ENCODE measurements at places on chromosomes 7 and 10.
A peak's percentile ranks its signal among the peaks of the same experiment; 100 is the strongest.

DNA sequence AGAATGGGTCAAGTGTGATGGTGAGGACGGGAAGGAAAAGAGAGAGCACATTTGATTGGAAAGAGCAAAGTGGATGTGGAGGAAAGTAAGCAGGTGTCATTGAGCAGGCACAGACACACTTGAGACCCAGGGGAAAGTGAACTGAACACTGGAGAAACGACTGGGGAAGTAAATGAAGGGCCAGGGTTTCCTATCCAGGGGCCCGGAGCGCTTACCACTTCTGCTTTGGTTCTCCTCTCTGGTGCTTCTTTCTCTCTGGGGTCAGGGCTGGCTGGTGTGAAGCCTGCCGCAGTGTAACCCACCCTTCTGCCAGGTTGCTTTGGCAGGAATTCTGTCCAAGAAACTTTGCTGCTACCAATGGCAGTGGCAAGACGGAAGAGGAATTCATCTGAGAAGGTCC lies 219.3 kb downstream of the SKAP2 start:
- DNase-seq: no peak

GRCh38 chr10:123559066-123559822 lies 106.9 kb upstream of the GPR26 start:
- peak; percentile 56 for DNase-seq

DNA sequence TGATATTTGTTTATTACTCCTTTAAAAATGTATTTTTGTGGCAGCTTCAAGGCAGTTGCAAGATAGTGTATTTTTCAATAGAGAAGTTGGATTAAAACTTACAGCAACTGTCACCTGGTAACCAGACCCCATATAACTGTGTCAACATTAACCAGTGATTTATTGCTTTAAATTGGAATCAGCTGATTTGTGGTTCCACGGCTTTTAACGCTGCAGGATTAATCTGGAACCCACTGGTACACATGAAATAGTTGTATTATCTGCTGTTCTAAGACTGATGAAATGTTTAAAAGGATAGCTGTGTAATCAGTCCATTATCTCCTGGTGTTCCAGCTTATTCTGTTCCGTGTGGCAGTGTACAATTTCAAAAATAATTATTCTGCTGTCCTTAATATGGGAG lies 180.2 kb downstream of the CELF2 start:
- DNase-seq: no peak

- no peak for DNase-seq
Measured at GRCh38 chr10:36324831-36325230, 682.7 kb upstream of the FZD8 start.

- DNase-seq: no peak
Measured at GRCh38 chr10:127986531-127987466, 79.9 kb downstream of the PTPRE start.

DNA sequence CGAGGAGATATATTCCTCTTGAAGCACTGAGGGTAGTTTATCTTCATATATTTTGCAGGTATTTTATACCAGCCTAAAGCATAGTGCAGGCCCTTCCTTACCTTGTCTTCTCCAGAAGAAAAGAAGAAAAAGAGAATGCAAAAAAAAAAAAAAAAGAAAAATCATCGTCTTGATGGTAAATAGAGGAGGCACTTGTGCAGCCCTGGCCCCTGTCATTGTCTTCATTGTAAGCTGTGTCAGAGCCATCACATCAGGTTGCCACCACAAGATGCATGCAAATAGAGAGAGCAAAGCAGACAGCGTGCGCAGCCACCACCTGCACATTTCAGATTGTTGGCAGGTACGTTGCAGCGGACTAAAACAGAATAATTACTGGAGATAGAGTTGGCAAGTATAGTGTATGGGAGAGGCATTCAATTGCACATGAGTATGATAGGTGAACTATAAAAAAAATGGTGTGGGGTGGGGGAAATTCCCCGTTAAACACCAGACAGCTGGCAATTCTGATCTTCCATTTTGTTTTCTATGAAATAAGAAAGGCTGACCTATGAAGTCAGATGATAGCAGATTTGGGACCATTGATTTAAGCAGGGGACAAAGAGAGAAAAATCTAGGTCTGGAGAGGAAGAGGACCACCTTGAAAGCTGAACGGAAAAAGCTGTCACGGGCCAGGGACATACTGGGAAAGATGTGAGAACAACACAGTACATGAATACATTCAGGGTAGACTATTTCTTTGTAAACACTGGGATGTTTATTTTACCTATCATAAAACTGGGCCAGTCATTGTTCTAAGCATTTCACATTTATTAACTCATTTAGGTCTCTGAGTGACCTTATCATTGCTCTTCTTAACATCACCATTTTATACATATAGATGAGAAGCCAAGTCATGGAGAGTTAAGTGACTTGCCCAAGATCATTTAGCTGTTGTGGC lies 306.3 kb upstream of the SP8 start:
- no peak for DNase-seq

- DNase-seq: no peak
Measured at GRCh38 chr10:104581884-104582601, 59.0 kb upstream of the SORCS3 start.

DNA sequence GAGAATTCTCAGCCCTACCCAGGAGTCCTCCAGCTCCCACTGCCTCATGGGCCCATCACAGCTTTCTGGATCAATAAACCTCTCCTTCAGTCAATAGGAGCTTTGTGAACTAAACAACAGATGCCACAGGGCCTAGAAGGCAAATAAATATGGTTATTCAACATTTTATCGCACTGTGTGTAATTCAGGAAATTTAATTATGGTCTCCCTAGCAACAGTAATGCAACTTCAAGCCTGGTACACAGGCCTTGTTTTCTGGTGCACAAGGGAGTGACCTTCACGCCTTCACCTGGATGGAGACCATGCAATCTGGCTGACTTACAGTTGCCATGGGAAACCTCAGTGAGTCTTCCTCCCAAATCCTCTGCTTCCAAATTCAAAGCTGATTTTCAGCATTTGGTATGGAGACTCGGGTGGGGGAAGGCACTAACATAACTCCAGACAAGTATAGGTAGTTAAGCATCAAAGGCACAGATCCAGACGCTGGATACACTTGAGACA lies 441.0 kb upstream of the NPVF start:
- no peak for DNase-seq

GRCh38 chr7:24545215-24545614 lies 28.0 kb upstream of the PALS2 start:
- no peak for DNase-seq

DNA sequence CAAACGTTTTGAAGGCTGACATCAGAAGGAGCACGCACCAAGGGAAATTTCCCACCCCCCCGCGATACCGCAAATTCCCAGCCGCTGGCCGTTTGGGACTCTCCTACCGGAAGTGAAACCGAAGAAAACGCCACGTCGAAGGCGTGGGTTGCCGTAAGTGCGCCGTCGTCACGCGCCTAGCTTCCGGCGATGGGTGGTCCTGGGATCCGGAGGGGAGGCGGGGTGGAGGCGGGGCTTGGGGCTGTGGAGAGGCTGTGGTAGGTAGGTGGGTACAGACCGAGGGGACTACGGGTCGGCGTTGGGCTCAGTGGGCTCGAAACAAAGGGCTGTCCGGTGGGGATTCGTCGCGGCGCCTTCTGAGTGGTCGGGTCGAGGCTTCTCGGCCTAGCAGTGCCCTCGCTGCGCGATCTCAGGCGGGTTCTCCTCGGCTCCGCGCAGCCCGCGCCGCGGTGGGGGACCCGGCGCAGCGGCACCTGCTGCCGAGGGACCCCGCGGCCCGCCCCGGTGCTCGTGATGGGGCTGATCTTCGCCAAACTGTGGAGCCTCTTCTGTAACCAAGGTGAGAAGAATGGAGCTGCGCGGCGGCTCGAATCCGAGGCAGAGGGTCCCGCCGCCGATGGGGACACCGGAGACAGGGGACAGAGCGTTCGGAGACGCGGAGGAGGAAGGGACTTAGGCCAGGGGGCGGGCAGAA lies at the start of gene ARL5B:
Gene ARL5B (plus strand): TSS at position 307 of the 694 bp plus-strand sequence. CDS start 207 bp downstream, at position 514.
- DNase-seq: peak; percentile 94

- no peak for DNase-seq
Measured at GRCh38 chr10:116704926-116705325, 37.4 kb downstream of the HSPA12A start.

DNA sequence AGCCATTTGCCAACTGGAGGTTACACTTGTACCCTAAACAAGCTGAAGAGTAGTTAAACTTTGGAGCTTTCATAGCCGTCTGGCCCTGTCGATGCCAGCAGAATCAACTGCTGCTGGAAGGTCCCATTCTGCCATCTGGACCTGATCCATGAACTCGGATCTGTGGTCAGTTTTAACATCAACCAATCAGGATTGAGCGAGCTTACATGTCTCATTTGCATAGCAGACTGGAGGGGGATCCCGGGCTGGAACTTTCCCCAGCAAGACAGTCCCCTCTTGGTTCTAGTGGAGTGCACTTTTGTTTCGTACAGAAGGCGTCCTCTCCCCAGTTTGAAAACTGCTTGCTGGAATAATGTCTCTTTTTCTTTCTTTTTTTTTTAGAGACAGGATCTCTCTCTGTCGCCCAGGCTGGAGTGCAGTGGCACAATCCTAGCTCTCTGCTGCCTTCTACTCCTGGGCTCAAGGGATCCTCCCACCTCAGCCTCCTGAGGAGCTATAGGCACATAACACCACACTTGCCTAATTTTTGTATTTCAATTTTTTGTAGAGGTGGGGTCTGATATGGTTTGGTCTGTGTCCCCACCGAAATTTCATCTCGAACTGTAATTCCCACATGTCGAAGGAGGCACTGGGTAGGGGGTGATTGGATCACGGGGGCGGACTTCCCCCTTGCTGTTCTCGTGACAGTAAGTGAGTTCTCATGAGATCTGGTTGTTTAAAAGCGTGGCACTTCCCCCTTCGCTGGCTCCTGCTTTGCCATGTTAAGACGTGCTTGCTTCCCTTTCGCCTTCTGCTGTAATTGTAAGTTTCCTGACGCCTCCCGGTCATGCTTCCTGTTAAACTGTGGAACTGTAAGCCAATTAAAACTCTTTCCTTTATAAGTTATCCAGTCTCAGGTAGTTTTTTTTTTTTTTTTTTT lies 42.8 kb upstream of the SEPHS1 start:
- no peak for DNase-seq

GRCh38 chr7:156096771-156097538 lies 284.7 kb upstream of the SHH start:
- no peak for DNase-seq

DNA sequence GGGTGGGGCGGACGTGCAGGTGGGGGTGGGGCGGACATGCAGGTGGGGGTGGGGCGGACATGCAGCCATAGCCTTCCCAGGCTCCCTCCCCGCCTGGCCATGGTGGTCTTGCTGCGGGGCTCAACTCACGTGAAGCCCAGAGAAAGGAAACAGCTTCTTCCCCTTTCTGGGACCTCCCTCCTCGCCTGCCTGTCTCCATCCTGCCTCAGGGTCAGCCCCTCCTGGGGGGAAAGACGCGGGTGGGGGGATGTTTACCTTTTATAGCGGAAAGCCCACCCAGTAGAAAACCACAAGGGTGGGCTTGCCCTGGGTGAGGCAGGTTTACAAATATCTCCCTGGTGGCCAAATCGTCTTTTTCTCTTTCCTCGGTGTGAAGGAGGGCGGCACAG lies 520.0 kb downstream of the GLRX3 start:
- no peak for DNase-seq

DNA sequence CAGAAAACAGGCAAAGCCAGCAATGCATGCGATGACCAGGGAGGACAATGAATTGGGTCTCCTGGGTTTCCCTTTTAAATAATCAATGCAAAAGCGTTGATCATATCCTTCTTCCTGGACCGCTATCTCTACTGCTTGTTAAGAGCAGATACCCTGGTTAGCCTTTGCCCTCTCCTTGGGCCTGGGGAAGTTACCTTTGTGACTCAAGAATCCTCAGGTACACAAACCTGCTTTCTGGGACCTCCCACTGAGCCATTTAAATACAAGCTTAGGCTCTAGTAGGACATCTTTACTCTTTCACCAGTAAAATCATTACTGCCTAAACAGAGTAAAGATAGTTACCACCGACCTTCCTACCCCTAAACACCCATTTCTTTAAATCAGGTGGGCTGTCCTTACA lies 173.9 kb downstream of the WNT2 start:
- DNase-seq: no peak

- no peak for DNase-seq
Measured at GRCh38 chr10:34758447-34758996, 56.6 kb downstream of the PARD3 start.

DNA sequence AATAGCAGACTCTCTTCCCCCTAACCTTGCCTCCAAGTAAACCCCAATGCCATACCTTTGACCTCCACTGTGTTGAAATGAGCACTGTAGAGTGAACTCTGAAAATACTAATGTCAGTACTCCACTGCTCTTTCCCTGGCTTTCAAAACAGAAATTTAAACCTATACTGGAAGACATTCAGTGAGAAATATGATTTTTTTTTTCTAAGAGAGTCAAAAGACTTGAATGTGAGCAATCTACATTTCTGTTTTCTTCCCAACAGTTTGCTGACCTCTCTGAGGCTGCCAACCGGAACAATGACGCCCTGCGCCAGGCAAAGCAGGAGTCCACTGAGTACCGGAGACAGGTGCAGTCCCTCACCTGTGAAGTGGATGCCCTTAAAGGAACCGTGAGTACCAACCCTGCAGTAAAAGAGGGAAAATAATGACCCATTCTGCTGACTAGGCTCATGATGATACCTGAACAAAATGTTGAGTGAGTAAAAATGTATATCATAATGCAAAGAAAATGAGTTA lies 6.4 kb downstream of the VIM start:
- DNase-seq: no peak

GRCh38 chr10:128793726-128794655 lies 667.8 kb upstream of the MKI67 start:
- no peak for DNase-seq

GRCh38 chr10:129344731-129345355 lies 122.2 kb upstream of the MGMT start:
- no peak for DNase-seq

- no peak for DNase-seq
Measured at GRCh38 chr10:71083716-71083975, 128.7 kb upstream of the UNC5B start.

- no peak for DNase-seq
Measured at GRCh38 chr7:33155811-33156210, 26.4 kb downstream of the BBS9 start.

- DNase-seq: no peak
Measured at GRCh38 chr10:43336641-43337318, 34.7 kb upstream of the FXYD4 start.

DNA sequence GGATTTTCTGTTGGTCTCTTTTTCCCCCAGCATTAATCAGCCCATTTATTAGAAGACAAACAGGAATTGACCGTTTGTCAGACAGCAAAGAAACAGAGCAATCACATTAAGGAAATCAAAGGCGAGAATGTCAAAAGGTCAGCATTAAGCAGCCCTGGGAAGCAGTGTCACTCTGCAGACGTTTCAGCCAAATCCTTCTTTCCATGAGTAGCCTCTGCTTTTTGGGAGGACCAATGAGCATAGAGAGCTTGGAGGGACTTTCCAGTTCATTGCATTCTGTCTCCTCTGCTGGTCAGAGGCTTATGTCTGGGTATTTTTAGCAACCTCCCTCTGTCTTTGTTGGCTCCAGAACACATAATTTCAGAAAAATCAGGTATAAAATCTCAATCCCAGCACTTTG lies 481.4 kb downstream of the GALNT17 start:
- DNase-seq: no peak
